Immature natural killer cell (primary cell): ENCODE measurements at places on chromosomes 1 and 21. TPM values are rescaled to one million over a fixed set of nuclear protein-coding genes. Genes with fewer than 3 reads are reported as not detected.

The F13B gene
- polyA plus RNA-seq = not detected

The PDZK1 gene
- not detected for polyA plus RNA-seq

The FMO1 gene
- not detected for polyA plus RNA-seq

GRCh38 chr1:243287123-243287460, 31.3 kb downstream of the SDCCAG8 start:
- no peak for DNase-seq
- H3K27ac ChIP-seq = no peak overlapping the region
- peaks cover 63% of the 10 kb centered on the region for H3K36me3 ChIP-seq

- peaks cover 32% of the 10 kb centered on the region for H3K4me1 ChIP-seq
- peaks cover 4% of the 10 kb centered on the region for H3K27me3 ChIP-seq
- no peak for DNase-seq
- H3K27ac ChIP-seq = no peak overlapping the region
- peaks cover 69% of the 10 kb centered on the region for H3K36me3 ChIP-seq
- H3K4me3 ChIP-seq = no peak overlapping the region
Measured at GRCh38 chr1:207329469-207329868, 8.0 kb downstream of the CD55 start.

GRCh38 chr1:54109129-54110090, 43.4 kb downstream of the CDCP2 start:
- peaks cover 2% of the 10 kb centered on the region for H3K27me3 ChIP-seq
- H3K4me3 ChIP-seq = no peak overlapping the region
- H3K27ac ChIP-seq = no peak overlapping the region

DNA sequence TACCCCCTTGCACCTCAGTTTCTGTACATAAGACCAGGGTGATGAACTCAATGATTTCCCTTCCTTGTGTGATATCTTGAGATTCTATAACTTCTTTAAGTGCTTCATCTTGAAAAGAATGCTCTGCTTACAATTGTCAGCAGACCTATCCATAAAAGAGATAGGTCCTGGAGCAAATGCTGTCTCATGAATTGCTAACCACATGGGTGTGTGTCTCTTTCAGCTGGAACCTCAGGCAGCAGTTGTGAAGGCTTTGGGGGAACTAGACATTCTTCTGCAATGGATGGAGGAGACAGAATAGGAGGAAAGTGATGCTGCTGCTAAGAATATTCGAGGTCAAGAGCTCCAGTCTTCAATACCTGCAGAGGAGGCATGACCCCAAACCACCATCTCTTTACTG, 2.8 kb downstream of the IL20 start:
- no peak for DNase-seq
- no peaks in the 10 kb centered on the region for H3K4me1 ChIP-seq
- H3K4me3 ChIP-seq = no peak overlapping the region
- H3K27me3 ChIP-seq = peaks cover 4% of the 10 kb centered on the region
